Myocyte (in vitro differentiated cells): ENCODE measurements at places on chromosomes 12 and 14.
A peak's percentile ranks its signal among the peaks of the same experiment; 100 is the strongest.

DNA sequence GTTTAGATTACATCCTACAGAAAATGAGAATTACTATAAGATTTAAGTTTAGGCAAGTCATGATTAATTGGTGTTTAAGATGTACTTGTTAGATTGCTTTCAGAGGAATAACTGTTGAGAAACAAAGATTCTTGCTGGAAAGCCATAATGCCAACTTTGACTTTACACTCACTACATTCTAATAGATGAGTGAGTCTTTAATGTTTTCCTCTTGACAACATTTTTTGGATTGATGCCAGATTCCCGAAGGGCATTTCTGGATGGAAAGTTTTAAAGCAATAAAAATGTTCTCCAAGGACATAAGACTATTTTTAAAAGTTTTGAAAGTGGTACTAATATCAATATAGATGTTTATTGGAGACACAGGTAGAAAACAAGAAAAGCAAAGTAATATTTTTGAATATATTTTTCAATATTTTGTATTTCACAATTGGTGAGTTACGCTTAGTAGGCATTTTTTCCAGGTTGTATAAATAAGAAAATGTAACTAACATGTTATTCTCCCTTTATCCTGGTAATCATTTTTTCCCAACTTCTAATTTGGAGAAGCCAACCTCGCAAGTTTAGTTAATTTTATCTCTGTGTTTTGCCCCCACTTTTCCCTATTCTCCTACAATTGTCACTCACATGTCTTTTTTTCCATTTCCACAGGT, 307.3 kb downstream of the CEP128 start:
- peak; percentile 20 for DNase-seq

DNA sequence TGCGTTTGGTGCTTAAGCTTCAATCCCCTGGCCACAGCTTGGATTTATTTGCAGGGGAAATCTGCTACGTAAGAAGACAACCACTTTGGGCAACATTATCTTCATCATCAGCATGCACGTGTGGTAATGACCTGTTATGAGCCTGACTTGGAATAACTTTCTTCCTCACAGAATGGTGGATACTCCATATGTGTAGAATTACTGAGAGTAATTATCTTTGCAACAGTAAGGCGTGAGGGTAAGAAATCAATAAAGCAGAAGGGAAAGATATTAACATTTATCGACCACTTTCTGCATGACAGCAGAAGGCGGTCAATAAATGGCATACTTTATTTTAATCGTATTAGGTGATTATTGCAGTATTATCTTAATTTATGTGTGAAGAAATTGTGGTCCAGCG, 152.7 kb downstream of the RGS6 start:
- DNase-seq = no peak

DNA sequence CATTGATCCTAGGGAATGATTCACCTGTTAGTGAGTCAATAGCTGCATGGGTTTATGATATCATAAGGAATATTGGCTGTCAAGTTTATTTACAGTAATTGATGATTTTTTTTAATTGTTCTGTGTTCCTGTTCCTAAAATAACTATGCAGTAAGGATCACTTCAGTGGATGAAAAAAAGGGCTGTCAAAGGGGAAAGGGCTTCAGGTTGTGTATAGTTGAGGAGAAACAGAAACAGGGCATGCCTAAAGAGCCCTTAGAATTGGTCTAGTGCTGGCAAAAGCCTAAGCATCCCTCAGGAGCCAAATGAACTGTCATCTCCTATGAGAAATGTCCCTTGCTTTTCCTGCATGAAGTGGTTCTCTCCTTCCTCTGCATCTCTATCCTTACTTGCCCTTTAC, 444.9 kb downstream of the RMST start:
- no peak for DNase-seq

DNA sequence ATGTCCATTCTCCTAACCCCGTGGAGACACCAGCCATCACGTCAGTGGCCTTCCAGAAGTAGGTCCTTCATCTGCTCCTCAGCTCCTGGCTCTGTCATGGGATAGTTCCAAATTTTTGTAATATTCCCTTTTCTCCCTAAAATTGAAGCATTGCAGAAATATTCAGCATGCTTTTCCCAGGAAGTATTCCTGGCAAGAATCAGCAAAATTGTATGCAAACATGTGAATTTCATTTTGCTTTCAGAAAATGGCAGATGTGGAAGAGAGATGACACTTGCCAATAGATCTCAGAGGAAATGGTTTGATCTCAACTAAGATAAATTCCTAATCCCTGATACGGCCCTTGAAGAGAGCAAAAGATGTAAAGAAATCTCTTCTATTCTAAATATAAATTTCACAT, 298.9 kb downstream of the ITPR2 start:
- no peak for DNase-seq

DNA sequence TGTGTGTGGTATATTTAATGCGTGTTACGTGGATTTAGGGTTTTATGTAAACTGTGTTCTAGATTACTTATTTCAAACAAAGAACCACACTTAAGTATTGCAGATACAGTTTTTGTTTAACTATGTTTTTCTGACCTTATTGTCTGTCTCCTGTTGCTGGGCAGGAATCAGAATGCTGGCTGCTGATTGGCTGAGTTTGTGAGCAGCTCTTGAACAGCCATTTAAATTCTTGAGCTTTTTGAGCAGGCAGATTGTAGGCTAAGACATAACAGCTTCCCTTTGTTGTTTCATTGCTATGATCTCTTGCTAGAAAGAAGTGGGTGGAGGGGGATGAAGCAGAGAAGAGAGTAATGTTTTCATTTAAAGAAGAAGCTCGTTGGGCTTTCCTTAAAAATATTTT, 52.2 kb downstream of the ATF7IP start:
- peak; percentile 80 for DNase-seq

GRCh38 chr14:88535149-88535548, 19.7 kb downstream of the PTPN21 start:
- DNase-seq = peak; percentile 38

GRCh38 chr14:60222820-60223219, 26.2 kb upstream of the PPM1A start:
- peak; percentile 57 for DNase-seq

DNA sequence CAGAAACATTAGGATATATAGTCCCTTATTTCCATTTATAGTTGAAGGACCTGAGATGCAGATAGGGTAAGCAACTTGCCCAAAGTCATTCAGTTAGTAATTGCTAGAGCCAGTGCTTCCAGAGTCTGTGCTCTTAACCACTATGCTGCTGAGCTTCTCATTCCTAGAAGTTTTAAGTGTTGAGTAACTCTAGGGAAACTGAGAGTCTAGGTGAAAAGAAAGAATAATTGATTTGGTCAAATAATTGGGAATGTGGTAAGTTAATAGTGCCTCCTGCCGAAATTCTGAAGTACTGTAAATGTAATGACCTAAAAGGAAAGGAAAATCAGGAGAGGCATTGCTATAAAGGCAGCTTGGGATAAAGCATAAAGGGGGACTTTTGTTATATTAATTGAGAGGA, 14.1 kb downstream of the PYROXD1 start:
- no peak for DNase-seq

DNA sequence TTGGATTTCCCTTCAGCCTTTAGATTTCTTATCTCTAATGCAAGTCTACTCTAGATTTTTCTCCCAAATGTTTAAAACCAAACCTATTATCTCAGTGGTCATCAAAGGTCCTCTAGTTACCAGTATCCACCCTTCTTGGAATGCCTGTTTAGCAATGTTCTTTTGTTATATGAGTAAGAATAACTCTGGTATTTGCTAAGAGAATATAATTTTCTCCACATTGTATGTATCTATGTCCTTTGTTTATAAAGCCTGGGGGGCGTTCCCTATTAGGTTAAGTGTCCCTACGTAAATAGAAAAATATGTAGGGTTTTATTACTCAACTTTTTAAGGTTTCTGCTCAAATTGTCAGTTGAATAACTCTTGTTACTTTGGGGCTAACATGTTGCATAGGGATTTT, 27.3 kb downstream of the PPM1A start:
- DNase-seq = no peak

DNA sequence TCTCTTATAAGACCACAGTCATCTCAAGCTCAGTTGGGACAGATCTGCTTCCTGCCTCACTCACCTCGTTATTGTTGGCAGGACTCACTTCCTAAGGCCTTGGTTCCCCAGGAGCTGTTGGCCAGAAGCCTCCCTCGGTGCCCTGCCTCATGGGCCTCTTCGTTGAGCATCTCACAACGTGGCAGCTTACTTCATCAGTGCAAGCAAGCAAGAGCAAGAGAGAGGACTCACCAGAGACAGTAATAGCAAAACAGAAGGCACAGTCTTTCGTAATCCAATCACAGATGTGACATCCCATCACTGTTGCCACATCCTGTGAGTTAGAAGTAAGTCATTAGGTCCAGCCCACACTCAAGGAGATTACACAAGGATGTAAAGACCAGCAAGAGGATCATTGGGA, 5.1 kb upstream of the NUMB start:
- DNase-seq = peak; percentile 66

GRCh38 chr14:59331217-59331616, 134.0 kb downstream of the GPR135 start:
- no peak for DNase-seq

GRCh38 chr12:99455350-99456035, 192.1 kb upstream of the GARIN6 start:
- DNase-seq = peak; percentile 69

- peak; percentile 57 for DNase-seq
These were observed 37.7 kb upstream of the FOXJ2 start for GRCh38 chr12:7994731-7995205.

- no peak for DNase-seq
These were observed 15.8 kb downstream of the FOXA1 start for GRCh38 chr14:37579274-37579673.

- DNase-seq = no peak
These were observed 18.0 kb downstream of the UBC start for GRCh38 chr12:124896461-124896860.

- no peak for DNase-seq
These were observed 2.8 kb downstream of the ADSS1 start for GRCh38 chr14:104726600-104727451.

DNA sequence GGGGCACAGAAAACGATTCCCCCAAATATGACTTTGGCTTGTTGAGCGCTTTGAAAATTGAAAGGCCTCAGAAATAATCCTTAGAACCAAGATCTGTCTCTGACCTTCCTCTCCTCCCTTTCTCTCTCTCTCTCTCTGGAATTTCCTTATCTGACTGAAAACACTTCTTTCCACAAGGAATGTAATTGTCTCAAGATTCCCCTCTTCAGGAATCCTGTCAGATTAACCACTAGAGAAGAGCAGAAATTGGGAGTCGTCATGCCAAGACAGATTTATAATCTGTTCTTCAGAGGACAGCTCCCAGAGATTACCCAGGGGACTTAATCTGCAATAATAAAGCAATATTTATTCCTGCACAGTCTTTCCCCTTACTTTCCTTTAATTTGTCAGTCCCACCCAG, 317.6 kb downstream of the ACSS3 start:
- DNase-seq = no peak

GRCh38 chr12:43883311-43883710, 47.4 kb downstream of the TMEM117 start:
- no peak for DNase-seq

- DNase-seq = peak; percentile 93
These were observed 34.0 kb downstream of the CIT start for GRCh38 chr12:119843100-119843499.

GRCh38 chr14:68670359-68670715, 122.5 kb downstream of the ZFP36L1 start:
- no peak for DNase-seq

DNA sequence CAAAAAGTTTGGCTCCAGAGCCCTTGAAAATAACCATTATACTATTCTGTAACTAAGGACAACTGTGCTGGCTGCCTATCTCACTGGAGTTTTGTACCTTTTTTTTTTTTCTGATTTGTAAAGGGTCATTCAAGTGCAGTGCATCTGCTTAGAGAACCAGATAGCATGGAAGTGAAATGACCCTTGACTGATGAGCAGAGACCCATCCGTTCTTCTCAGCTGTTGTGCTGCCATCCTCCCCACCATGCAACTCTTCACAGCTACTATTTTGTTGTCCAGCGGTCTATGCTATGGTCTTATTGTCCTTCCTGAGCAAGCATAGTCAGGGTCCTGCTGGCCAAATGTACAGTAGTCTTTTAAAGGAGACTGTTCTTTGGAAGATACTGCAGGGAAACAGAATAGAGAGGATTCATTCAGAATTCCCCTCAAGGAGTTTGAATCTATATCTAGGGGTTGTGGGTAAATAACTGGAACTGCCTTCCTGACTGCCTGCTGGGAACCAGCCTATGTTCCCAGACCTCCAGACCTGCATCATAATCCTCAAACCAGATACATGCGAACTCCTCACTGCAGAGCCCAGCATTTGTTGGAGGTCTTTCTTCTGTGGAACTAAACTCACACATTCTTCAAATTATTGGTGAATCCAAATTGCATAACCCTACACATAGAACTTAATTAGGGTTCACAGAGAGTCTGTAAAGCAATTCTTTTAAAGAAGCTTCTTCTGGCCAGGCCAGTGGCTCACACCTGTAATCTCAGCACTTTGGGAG, 41.1 kb downstream of the GPR19 start:
- DNase-seq = no peak

GRCh38 chr14:70822530-70823185, 13.3 kb upstream of the MAP3K9 start:
- DNase-seq = no peak

DNA sequence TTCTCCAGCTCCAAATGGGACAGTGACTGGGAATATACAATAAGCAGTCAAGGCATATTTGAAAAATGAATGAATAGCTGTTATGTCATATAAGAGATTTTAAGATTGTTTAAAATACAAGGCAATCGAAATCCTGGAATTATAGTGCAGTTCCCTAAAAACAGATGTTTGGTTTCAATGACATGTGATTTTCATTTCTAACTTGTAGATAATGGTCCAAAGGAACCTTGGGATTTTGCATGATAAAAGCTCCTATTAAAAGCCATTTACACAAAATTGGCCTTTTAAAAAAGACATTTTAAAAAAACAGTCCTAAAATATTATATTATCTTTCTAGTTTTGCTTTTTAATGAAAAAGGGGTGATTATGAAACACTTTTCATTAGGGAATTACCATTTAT, 905.1 kb downstream of the GALC start:
- DNase-seq = no peak

- no peak for DNase-seq
These were observed 41.7 kb upstream of the DDX11 start for GRCh38 chr12:31031951-31032335.

GRCh38 chr14:93916498-93916897, 10.6 kb upstream of the FAM181A start:
- no peak for DNase-seq

DNA sequence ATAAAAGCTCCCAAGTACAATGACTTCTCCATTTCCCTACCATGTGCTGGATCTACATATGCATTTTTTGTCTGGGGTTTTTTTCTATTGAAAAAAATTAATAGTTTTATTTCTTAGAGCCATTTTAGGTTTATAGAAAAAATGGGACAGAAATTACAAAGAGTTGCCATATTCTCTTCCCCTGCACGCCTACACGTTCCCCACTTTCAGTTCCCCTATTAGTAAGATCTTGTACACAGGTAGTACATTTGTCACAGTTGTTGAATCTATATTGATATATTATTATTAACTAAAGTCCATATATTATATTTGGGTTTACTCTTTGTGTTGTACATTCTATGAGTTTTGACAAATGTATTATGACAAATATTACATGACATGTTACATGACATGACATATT, 35.7 kb downstream of the SIX6 start:
- DNase-seq = no peak
